ENCODE measurements at places on chromosomes 2 and 18.

GRCh38 chr18:45370255-45371010 is 244.8 kb upstream of the SLC14A2 start:
- DNase-seq = no peak

DNA sequence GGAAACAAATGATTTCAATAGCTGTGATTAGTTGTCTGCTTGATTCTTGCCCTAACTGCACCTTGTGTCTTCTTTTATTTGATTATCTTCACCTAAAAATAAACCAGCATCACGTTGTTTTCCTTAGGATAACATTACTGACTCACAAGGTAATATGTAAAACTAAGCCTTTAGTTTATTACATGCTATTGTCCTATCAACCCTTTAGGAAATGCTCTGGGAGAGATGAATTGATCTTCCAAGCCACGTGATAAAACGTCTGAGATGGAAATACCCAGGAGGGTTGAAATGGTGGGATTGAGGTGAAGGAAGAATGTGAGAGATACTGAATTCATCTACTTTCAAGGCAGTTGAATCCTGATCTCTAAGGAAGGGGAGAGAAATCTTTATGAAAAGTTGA is 34.5 kb upstream of the TMEM178A start:
- DNase-seq = no peak

- DNase-seq = no peak
These were observed 178.5 kb downstream of the L3MBTL4 start for GRCh38 chr18:6236258-6236657.

DNA sequence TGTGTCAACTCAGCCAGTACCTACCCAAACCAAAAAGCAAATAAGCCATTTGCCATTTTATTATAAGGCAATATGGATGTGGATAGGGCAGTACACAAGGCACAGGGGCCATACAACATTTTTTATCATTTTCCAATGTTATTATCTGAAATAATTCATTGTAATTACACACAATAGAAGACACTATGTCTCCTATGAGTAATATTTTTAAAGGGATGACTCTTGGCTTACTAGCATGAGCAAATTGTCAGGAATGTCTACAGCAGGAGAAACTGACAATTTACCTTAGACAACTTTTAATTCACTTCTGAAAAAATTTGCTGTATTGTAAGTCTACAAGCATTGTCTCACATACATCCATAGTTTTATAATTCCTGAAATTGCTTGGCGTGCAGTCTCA is 1193.9 kb upstream of the CELF4 start:
- DNase-seq = no peak

GRCh38 chr2:12720278-12720620 is 3.5 kb downstream of the TRIB2 start:
- no peak for DNase-seq

DNA sequence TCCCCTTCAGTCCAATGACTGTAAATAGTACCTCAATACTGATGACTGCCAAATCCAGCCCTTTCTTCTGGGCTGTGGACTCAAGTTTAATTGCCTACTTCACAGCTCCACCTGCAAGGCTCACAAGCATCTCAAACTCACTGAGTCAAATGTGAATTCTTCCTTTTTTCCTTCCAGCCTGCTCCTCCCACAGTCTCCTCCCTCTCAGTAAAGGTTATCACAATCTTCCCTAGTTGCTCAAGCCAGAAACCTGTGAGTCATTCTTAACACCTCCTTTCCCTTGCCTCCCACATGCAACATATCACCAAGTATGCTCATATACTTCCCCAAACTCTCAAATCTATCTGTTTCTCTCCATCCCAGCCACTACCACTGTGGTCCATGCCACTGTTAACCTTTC is 3.7 kb upstream of the MFSD6 start:
- DNase-seq = no peak

- DNase-seq = no peak
These were observed 1.7 kb upstream of the SMAD4 start for GRCh38 chr18:51028201-51028805.

- DNase-seq = no peak
These were observed 268.3 kb downstream of the KLHL29 start for GRCh38 chr2:23653326-23653725.

DNA sequence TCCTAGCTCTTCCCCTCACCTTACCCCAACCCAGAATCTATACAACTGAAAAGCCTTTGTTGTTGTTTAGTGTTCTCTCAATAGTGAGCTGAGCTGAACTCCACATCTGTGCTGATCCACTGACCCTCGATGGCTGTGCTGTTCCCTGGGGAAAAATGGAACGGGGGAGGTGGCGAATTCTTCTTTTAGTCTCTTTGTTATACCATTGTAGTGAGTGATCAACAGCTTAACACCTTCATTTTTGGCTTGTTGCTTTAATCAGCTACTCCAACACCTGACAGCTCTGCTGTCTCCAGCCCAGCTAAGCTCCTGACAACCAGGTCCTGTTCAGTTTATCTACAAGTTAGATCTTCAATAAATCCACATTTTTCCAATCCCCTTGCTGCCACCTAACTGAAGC is 25.7 kb downstream of the PLA2R1 start:
- no peak for DNase-seq

DNA sequence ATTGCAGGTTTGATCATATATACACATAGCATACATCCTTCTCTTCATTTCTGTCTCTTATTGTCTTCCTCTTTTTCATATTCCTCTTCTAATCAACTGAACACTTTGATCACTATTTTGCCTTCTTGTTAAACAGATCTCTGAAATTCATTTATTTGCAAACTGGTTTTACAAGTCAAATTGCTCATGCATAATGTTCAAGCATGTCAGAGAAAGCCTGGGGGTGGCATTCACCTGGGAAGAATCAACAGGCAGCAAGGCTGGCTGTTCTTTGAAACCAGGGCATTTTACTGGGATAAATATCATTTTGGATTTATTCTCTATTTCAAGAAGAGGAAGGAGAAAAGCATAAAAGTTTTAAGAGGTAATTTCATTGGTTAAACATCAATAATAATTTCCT is 66.9 kb upstream of the LRATD1 start:
- no peak for DNase-seq

DNA sequence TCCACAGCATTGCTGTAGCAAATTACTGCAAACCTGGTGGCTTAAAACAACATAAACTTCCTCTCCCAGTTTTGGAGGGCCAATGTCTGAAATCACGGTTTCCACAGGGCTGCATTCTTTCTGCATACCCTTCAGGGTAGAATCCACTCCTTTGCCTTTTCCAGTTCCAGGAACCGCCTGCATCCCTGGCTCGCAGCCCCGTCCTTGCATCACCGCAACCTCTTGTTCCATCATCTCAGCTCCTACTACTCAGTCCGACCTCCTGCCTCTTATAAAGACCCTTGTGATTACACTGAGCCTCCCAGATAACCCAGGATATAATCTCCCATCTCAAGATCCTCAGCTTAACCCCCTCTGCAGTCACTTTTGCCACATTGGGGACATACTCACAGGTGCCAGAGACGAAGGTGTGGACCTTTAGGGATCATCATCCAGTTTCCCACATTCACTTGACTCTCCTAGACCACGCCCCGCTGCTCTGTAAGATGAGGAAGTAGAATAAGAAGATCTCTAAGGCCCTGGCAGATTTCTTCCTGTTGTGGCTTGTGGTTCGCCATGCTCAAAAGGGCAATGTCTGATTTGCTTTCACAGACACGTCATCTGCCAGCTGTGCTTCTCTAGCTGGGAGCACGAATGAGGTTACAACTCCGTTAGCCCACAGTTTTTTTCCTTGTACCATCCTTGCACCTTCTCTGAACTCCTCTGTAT is 103.6 kb upstream of the AGAP1 start:
- DNase-seq = peak; percentile 14

- DNase-seq = no peak
These were observed 782.8 kb downstream of the BCL11A start for GRCh38 chr2:59770651-59771050.

DNA sequence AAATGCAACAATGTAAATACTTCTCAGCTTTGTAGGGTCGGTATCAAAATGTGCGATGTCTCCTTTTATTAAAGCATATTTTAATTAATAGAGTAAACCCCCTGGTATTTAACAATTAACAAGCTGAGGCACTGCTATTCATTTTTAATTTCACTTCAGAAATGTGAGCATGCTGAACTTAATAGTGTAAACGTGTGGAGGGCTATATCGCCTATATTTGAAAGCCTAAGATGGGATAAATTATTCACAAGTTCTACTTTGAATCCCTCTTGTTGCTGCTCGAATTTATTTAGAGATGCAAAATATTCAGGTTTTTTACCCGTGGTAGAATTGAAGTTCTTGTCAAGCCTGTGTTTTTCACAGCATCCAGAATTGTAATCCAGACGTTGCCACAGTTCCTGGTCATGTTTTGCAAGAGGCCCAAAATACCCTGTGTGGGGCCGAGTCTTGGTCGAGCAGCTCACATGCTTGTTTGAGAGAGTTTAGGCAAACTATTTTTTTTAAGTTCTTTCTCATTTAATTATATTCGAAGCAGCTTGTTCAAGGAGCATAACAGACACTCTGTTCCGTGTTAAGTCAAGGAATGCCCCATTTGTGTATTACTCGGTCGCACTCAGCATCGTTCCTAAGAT is 2.5 kb downstream of the SALL3 start:
- DNase-seq = no peak

- DNase-seq = no peak
These were observed 89.2 kb downstream of the EPHA4 start for GRCh38 chr2:221482666-221483455.

DNA sequence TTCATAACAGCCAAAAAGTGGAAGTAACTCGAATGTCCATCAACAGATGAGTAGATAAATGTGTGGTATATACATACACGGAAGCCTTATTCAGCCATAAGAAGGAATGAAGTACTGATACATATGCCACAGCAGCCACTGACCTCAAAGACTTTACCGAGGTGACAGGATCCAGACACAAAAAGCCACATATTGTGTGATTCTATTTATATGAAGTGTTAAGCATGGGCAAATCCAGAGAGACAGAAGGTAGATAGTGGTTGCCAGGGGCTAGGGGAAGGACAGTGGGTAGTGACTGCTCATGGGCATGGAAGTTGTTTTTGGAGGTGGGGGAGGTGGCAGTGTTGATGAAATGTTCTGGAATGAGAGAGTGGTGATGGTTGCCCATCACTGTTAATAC is 33.9 kb downstream of the ZAP70 start:
- DNase-seq = no peak

DNA sequence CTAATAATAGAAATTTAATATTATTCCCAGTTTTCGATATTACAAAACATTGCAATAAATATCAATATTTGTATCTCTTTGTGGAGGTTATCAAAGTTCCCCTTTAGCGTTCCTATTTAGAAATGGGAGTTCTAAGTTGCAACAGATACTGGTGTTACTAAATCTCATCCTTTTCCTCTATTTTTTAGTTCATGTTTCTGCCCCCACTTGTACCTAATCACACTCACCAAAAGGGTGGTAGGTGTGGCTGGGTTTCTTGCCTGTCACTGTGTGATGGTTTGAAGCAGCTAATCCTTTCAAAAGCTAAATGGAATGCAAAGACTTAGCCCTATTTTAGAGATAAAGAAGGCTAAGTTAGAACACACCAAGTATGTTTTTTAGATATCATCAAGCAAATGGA is 997.9 kb downstream of the TSN start:
- no peak for DNase-seq

- peak; percentile 65 for DNase-seq
These were observed 9.9 kb downstream of the NFE2L2 start for GRCh38 chr2:177254433-177255226.

GRCh38 chr2:11112870-11113428 is 42.3 kb upstream of the SLC66A3 start:
- no peak for DNase-seq

- DNase-seq = no peak
These were observed 128.8 kb upstream of the HAAO start for GRCh38 chr2:42921147-42921520.

GRCh38 chr2:651951-652373 is 25.2 kb downstream of the TMEM18 start:
- no peak for DNase-seq

GRCh38 chr2:6943523-6943922 is 26.3 kb downstream of the RNF144A start:
- no peak for DNase-seq

DNA sequence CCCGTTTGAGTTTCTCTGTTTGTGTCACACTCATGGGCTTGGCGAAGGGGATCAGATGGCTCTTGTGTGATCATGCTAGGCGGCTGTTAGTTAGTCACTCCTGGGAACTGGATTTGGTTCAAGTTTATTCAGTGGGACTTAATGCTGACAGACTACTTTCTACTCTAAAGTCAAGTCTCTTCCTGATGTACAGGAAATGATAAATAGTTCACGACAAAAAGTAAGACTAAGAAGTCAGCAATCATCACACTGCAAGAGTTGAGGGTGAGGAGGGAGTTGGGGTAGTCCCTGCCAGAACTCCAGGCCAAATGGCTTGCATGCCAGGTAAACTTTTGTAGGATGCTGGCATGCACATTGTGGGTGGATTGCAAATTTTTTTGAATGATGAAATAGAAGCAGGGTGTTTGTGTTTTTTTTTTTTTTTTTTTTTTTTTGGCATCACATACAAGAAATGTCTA is 25.1 kb upstream of the CCL20 start:
- no peak for DNase-seq

- DNase-seq = no peak
These were observed 24.1 kb downstream of the EPB41L3 start for GRCh38 chr18:5519448-5520298.

All from SJSA1 (cell line).